ENCODE measurements at places on chromosomes 6 and 20.

- DNase-seq = no peak
Measured at GRCh38 chr6:11706171-11706570, 72.4 kb downstream of the ADTRP start.

GRCh38 chr6:75931011-75931680 lies 141.3 kb downstream of the IMPG1 start:
- no peak for DNase-seq

GRCh38 chr20:19314621-19315020 lies 102.2 kb downstream of the SLC24A3 start:
- no peak for DNase-seq

DNA sequence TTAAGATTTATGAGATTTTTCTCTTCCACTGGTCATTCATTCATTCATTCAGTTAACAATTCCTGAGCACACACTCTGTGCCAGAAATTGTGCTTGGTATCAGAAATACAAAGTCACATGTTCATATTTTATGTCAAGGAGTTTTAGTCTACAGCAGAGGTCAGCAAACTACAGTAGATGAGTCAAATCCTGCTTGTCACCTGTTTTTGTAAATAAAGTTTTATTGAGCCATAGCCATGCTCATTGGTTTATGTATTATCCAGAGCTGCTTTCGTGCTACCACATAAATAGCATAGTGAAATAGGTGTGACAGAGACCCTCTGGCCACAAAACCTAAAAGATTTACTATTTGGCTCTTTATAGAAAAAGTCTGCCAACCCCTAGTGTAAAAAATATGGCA lies 46.8 kb downstream of the THEMIS start:
- no peak for DNase-seq

GRCh38 chr6:115765966-115766365 lies 294.7 kb downstream of the FRK start:
- DNase-seq = no peak

DNA sequence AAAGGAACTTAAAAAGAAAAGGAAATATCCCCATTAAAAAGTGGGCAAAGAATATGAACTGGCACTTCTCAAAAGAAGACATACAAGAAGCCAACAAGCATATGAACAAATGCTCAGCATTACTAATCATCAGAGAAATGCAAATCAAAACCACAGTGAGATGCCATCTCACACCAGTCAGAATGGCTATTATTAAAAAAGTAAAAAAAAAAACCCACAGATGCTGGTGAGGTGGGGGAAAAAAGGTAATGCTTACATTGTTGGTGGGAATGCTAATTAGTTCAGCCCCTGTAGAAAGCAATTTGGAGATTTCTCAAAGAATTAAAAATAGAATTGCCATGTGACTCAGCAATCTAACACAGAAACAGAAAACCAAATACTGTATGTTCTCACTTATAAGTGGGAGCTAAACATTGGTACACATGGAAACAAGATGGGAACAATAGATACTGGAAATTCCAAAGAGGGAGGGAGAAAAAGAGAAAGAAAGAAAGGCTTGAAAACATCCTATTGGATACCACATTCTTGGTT lies 437.1 kb downstream of the GRIK2 start:
- DNase-seq = no peak

- peak; percentile 92 for DNase-seq
Measured at GRCh38 chr6:126339796-126340609, at the start of gene CENPW. TSS of gene CENPW (plus strand) at chr6:126340115. CDS start at chr6:126340274, 159 bp downstream.

DNA sequence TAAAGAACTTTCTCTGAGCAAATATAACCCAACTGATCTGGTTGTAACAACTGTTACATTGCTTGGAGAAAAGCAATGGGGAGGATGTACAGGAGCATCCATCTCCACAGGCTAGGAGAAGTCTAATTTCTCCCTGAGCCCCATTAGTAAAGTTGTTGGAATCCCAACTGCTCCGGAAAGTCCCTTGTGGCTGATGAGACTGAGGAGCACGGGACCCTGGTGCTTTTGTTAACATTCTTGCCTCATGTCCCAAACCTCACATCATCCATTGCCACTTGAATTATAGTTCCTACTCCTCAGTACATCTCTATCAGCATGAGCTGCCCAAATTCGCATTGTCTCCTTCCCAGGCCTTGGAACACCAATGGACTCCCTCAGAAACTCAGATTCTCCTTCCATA lies 260.6 kb upstream of the BMP2 start:
- DNase-seq = no peak

DNA sequence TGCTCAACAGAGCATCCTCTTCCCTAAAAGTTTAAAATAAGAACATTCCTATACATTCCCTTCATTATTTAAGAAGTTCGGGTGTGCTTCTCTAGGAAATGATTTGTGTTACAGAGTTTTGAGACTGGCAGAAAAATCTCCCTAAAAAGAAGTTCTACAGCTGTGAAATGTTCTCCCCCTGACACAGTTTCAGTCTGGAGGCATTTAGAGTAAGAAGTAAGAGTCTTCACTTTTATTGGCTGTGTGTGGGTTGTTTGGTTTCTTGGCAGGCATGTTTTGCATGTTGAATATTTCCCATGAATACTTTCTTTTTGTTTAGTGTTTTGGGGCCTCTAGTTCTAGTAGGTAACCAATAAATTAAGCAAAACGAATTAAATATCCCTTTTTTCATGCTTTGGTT lies 195.9 kb downstream of the TENT5A start:
- no peak for DNase-seq

- no peak for DNase-seq
Measured at GRCh38 chr6:121335087-121336008, 1.1 kb upstream of the TBC1D32 start.

- DNase-seq = no peak
Measured at GRCh38 chr6:142349215-142349823, 47.5 kb downstream of the ADGRG6 start.

- no peak for DNase-seq
Measured at GRCh38 chr6:166001359-166001758, 166.3 kb downstream of the TBXT start.

- DNase-seq = no peak
Measured at GRCh38 chr6:3987053-3987452, 91.9 kb downstream of the FAM217A start.

GRCh38 chr6:73042892-73043291 lies 182.4 kb downstream of the KHDC1L start:
- no peak for DNase-seq

DNA sequence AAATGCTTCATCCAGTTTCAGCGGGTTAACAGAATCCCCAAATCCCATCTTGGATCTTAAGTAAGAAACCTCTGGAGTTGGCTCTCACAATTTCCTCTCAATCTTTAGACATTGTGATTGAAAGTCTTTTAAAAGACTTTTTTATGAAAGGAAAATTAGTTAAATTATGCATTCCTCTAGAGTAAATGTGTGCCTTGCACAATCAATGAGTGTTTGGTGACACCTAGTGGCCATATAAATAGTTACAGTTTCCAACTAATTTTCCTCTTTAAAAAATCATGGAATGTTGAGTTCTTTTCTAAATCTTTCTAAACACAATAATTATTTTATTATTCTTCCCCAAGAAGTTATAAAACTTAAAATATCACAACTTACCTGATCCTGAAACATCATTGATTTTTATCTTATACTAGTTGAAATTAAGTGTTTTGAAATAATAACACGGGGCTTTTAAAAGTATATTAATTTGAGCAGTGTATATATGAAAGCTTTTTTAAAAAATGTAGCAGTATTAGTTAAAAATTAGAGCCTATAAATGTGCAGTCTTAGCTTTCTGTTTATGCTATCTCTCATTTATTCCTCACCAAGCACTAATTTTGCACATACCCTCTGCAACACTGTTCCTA lies 66.4 kb downstream of the PKHD1 start:
- DNase-seq = no peak

- DNase-seq = peak; percentile 67
Measured at GRCh38 chr6:154359161-154359574, 2.6 kb upstream of the IPCEF1 start.

DNA sequence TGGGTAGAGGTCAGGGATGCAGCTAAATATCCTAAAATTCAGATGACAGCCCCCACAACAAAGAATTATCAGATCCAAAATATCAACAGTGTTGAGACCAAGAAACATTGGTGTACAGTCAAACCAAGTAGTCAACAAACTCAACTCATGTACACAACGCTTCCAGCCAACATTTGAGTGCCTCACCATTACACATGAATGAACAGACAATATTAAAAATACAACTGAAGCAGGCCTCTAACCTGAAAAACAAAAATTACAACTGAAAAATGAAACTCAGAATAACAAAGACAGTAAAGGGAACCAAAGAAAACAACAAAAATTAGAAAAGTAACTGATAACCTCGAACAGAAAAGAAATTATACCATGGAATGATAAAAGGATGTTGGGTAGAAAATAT lies 46.2 kb downstream of the HACE1 start:
- no peak for DNase-seq

GRCh38 chr20:8254911-8255582 lies 123.0 kb downstream of the PLCB1 start:
- DNase-seq = no peak

GRCh38 chr6:123226398-123226797 lies 230.4 kb downstream of the CLVS2 start:
- no peak for DNase-seq

DNA sequence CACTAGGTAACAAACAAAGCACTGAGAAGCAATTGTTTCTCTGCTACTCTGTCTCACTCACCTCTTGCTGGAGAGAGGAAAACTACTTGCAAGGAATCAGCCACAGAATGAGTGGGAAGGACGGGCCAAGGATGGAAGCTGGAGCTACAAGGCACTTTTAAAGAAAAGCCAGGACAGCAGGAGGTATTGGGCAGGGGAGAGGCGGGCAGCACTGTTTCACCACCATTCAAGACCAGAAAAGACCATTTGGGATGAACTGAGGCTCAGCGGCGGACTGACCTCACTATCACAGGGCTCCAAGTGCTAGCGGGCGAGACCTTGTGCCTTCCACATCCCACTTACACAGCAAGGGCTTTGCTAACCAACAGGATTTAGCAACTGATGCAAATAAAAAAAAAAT lies 137.4 kb downstream of the IPCEF1 start:
- DNase-seq = no peak

DNA sequence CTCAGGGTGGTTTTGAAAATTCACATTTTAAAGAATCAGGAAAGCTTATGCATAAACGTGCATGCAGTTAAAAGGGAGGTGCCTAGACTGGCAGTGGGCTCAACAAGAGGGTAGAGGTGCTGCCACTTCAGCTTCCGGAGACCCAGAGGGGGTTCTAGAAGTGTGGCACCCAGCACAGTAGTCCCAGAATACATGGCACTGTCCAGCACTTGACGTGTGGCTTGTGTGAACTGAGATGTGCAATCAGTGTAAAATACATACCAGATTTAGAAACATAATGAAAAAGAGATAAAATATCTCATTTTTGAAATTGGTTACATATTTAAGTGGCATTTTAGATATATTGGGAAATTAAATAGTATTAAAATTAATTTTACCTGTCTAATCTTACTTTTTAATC lies 89.3 kb downstream of the RIN2 start:
- DNase-seq = no peak

DNA sequence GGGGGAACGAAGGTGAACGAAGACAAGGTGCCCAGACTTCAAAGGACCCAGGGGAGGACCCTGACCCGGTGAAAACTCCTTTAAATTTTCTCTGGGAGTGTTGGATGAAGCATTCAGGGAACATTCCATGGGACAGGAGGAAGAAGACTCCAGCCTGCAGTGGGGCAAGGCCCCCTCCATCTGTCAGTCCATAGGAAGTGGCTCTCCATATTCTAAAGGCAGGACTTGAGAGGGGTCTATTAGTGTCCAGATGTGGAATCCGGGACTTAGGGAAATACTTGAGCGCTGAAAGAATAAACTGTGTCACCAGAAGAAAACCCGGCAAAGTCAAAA lies 3.2 kb upstream of the BPIFA2 start:
- no peak for DNase-seq

DNA sequence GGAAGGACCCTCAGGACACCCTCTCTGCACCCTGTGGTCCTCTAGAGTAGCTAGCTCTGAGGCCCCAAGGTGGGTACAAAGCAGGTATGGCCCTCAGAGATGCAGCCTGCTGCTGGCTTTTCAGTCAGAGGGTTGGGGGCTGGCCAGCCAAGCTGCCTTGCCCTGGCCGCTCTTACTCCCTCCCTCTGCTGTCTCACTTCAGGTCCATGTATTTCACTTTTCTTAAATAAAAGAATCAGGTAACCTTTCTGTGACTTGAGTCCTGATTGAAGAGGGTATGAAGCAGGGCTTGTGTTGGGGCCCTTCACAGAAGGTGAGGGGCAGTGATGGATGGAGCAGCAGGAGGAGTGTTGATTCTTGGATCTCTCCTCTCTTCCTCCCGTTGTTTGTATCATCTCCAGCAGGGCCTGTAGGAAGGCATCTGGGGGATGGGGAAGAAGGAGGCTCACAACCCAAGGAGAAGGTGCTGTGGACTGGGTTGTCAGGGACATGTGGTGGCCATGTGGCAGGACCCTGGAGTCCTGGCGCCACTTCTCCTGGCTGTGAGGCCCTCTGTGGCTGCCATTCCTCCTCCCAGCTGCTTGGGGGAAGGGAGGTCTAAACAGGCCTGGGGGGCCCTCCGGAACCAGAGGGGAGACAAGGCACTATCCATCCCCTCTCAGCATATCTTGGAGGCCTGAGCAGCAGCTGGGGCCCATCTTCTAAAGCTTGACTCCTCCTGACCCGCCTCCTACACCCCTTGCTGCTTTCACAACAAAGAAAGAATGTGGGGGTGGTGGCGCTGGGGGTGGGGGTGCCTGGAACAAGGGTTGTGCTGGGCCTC lies 1.1 kb upstream of the PTK7 start:
- DNase-seq = no peak

- no peak for DNase-seq
Measured at GRCh38 chr20:59020938-59021551, 1.8 kb downstream of the TUBB1 start.

- no peak for DNase-seq
Measured at GRCh38 chr6:158552055-158552795, 7.7 kb upstream of the TMEM181 start.

DNA sequence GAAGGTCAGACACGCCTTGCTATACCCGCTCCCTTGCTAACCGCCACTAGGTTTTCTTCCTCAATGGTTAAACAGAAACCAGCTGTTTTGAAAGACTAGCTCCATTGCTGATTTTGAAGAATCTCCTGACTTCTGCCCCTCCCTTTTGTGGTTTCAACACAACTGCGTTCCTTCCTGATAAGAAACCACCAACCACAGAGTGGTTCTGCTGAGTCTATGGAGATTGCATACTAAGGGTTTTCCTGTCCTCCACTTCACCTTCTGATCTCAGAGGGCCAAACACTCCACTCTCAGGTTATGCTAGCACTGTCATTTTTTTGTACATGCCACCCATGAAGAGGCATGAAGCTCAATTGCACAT lies 207.9 kb downstream of the MYLK4 start:
- DNase-seq = peak; percentile 97

GRCh38 chr20:63009045-63009961 lies 2.5 kb upstream of the BHLHE23 start:
- peak; percentile 75 for DNase-seq

- DNase-seq = no peak
Measured at GRCh38 chr6:157533048-157533871, 152.3 kb downstream of the ZDHHC14 start.

- DNase-seq = no peak
Measured at GRCh38 chr20:5767493-5768098, 17.4 kb downstream of the SHLD1 start.

All from HL-60 (cell line).